Hindlimb muscle (tissue), 1 donor: ENCODE measurements at places on chromosomes 16 and 17.
A peak's percentile ranks its signal among the peaks of the same experiment; 100 is the strongest.

DNA sequence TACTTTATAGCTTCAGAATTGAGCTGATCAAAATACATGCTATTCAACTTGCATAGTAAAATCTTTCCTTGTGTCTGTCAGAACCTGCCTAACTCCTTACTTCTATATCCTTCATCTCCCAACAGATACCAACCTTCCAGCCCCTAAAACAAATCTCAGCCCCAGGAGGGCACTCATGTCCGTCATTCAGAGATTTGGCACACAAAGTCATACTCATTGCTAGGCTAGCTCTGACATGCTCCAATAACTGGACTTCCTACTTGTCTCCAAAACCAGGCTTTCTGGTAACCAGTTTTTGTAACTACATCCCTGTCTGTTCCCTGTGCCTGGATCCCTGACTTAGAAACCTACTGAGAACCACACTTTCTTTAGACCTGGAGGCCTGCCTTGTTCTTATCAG, 37.5 kb upstream of the DHX40 start:
- DNase-seq, result no peak

- DNase-seq, result no peak
Measured at GRCh38 chr16:67962135-67962534, 6.3 kb downstream of the SLC12A4 start.

DNA sequence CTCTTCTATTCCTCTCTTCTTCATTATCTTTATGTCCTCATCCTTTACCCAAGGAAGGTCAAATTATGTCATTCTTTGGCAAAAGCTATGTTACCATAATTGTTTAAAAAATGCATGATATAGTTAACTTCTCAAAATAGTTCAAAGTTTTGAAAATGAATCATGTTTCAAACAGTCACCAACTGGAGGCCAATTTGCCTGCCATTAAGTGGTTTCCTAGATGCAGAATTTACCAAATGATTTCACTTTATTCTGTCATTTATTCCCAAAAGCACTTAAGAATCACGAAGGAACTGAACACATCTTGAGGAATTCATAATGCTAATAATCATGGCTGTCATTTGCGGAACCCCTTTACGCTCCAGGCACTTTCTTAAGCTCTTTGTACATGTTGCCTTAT, 190.9 kb upstream of the CDH11 start:
- no peak for DNase-seq

- peak; percentile 91 for DNase-seq
Measured at GRCh38 chr16:66696669-66697630, at the start of gene CMTM4. Gene CMTM4, minus strand, starts transcription at chr16:66696743. Its CDS starts 218 bp downstream, at chr16:66696525.

DNA sequence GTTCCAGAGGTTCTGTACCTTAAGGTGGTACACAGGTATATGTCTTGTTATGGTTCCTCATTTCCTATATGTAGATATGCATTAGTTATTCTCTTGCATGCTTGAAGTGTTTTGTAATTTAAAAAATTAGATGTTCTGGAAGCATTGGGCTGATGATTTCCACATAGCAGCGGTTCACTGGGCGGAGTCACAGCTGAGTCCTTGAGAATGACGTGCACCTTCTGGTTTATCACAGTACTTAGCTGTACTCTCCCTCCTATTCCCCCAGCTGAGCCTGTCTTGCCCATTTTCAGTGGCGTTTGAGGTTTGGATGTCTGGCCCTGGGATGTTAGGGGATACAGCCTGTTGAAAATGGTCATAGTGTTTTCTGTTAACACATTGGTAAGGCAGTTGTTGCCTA, 327.1 kb downstream of the SNX29 start:
- DNase-seq, result no peak

GRCh38 chr17:59785091-59785799, 77.8 kb downstream of the VMP1 start:
- no peak for DNase-seq
